Esophagus squamous epithelium (tissue), 5 donors: ENCODE measurements at places on chromosomes 12 and 14.
A peak's percentile ranks its signal among the peaks of the same experiment; 100 is the strongest.

DNA sequence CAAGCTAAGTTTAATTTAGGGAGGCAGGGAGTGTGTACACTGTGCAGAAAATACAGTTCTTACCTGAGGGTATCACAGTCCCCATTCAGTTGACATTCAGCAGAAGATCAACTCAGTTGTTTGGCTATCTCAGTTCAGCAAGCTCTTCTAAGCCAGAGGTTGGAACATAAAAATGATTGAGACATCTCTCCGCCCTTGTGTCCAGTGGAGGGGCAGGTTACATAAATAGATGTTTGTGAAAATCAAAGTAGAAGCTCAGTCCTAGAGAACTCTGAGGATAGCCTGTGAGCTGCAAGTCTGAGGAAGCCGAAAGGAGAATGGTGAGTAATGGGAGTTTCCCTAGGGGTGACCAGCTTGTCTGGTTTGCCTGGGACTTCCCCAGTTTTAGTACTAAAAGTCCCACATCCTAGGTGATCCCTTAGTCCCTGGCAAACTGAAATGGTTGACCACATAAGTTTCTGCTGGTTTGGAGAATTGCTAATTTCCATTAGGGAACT lies 251.4 kb upstream of the ATP2B1 start:
- no peak for DNase-seq

DNA sequence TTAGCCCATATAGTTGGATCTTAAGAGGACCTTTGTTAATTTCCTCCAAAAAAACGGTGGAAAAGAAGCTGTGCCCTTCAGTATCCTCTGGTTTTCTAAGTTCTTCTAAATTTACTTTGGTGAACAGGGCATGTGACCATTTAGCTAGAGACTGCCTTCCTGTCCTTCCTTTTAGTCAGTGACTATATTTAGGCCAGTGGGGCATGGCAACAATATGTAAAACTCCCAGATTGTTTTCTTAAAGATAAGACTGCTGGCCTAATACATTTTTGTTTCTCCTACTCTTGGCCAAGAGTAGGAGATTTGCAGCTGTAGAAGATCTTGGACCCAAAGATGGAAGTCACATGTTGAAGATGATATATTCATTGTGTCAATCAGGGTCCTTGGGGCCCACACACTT lies 325.1 kb upstream of the DCN start:
- no peak for DNase-seq

- DNase-seq = no peak
Observed at GRCh38 chr12:109545826-109546225, 27.5 kb downstream of the MMAB start.

- no peak for DNase-seq
Observed at GRCh38 chr14:105767315-105767714, 240.9 kb downstream of the TMEM121 start.

DNA sequence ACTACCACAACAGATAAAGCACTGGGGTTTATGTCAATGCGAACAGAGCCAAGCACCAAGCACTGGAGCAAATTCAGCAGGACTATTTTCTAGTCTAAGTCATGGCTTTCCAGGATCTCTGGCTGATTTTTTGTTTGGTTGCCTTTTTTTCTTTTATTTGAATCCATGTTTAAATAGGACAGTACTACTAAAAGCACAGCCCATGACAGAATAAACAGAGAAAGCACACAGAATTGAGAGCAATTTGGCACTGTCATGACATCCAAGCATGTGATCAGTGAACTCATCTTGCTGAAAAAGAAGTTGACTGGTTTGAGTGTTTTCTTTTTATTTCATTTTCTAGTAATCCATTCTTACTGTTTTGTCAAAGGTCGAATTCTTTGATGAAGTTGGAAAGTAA lies 23.1 kb upstream of the RERG start:
- DNase-seq = no peak

- DNase-seq = no peak
Observed at GRCh38 chr14:40762177-40762576, 844.5 kb upstream of the LRFN5 start.

GRCh38 chr14:54817506-54817905 lies 85.1 kb downstream of the GCH1 start:
- DNase-seq = no peak

DNA sequence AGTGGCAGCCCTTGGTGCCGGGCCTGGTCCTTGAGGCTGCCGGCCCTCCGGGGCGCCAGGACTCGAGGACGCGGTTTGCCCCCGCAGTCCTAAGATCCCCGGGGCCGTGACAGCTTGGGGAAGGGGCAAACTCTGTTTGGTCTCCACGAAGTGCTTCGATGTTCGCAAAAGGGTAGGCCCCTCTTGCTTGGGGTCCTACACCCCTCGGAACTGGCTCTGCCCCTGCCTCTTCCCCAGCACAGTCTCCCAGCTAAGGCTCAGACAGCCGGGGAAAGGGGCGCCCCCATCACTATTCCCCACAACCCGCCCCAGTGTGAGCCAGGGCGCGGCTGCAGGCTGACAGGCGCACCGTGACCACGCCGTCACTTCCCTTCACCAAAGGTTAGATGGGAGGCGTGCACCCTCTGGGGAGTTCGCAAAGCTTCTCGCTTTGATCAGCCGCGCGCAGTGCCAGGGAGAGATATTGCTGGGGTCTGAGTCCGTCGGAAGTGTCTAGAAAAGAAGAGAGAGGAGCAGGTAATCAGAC lies 7.2 kb upstream of the OTX2 start:
- DNase-seq = no peak

- no peak for DNase-seq
Observed at GRCh38 chr12:56271031-56271430, 4.3 kb downstream of the COQ10A start.

- DNase-seq = no peak
Observed at GRCh38 chr12:91819132-91819447, 326.6 kb downstream of the BTG1 start.

DNA sequence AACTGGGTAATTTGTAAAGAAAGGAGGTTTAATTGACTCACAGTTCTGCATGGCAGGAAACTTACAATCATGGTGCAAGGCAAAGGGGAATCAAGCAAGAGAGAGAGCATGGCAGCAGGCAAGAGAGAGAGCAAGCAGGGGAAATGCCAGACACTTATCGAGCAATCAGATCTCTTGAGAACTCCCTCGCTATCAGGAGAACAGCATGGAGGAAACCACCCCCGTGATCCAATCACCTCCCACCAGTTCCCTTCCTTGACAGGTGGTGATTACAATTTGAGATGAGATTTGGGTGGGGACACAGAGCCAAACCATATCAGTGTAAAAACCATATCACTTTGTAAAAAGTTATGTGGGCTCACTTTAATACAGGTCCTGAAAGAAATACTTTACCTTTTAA lies 56.4 kb upstream of the NEDD1 start:
- no peak for DNase-seq

- peak; percentile 25 for DNase-seq
Observed at GRCh38 chr12:128820723-128821432, 2.9 kb downstream of the SLC15A4 start.

DNA sequence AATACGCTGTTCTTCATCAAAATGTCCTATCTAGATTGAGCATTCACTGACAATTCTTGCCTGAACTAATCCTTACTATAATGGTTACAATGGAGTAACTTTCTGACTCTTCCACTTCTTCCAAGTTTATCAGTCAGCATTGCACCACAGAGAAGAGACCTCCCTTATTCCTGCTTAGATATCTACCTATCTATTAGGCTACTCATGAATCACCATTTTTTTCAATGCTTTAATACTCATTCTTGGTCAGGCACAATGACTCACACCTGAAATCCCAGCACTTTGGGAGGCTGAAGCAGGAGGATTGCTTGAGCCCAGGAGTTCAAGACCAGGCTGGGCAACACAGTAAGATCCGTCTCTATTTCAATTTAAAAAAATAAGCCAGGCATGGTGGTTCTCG lies 39.3 kb downstream of the RPS6KA5 start:
- DNase-seq = no peak
